Stimulated activated CD4-positive, alpha-beta T cell treated with anti-CD3 and anti-CD28 coated beads, Interleukin-1b, Interleukin-23, amount 100 ng/mL, for 48 hours (primary cell): ENCODE measurements at places on chromosomes 7 and 10.
A peak's percentile ranks its signal among the peaks of the same experiment; 100 is the strongest.

DNA sequence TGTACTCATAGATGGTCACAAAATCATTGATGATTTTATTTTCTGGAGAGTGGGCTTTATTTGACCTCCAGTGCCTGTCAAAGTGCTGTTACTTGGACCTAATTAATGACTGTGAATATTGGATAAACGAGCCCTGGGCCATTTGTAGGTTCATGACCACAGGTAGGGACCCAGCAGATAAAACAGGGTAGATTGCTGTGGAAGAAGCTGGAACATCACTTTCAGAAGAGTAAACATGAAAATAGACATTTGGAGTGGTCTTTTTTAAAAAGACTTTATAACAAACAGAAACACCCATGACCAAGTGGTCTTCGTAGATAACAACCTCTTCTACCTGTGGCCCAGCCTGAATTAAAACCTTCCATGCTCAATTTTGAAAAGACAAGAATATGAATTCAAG is 472.8 kb upstream of the MKI67 start:
- DNase-seq = no peak

DNA sequence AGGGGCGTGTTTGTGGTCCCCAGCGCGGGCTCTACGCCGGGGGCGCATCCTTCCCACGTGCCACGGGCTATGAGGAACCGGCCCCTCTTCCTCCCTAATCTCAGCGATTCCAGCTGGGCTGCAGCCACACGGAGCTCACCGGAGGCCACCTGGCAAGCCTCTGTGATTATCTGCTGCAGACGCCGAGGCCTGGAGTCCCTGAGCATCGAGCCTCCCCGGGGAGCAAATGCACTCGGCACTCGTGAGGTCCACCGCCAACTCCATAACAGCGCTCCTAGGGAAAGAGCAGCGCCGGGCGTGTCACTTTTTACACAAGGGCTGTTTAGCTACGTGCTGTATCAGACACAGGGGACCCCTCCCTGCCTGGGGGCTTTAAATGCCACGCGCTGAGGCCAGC is 101.2 kb downstream of the DYNC2I1 start:
- no peak for DNase-seq

DNA sequence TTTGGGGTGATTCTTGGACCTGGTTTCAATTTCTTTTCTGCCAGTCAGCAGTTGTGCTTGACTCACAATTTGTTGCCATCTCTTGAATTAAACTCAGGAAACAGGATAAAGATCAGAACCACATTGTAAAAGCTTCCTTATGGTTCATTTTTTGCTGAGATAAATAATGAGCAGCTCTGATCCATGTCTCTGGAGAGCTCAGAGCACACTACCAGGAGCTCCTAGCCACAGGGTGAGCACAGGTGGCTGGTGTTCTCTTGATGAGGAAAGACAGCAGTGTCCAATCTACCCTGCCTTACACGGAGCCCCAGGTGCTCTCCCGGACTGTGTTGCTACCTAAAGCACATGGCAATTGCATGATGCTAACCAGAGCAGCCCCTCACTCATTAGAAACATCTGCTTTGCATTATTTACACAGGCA is 17.2 kb upstream of the FAM170B start:
- no peak for DNase-seq

GRCh38 chr10:25206693-25207414 is 32.1 kb downstream of the GPR158 start:
- no peak for DNase-seq

- no peak for DNase-seq
Observed at GRCh38 chr10:26650406-26650805, 47.1 kb upstream of the PDSS1 start.

- DNase-seq = no peak
Observed at GRCh38 chr10:29120216-29120615, 168.7 kb upstream of the LYZL1 start.

- no peak for DNase-seq
Observed at GRCh38 chr10:6398399-6398798, 181.7 kb downstream of the PRKCQ start.

DNA sequence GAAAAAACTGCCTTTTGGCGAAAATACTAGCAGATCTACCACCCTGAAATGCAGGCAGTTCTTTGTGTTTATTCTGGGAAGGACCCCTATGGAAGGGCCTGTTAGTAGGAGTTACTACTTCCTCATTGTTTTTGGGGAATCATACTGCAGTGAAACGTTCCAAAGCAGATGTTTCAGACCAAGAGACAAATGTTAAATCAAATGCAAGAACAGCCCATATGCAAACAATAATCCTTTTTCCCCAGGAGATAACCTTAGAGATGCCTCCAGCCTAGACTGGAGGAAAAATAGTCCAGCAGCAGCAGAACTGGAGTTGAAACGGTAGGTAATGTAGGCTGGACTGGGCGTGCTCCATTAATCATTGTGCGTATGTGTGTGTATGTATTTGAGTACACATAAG is 65.9 kb upstream of the VWDE start:
- no peak for DNase-seq

- no peak for DNase-seq
Observed at GRCh38 chr7:36130236-36130945, 22.7 kb upstream of the EEPD1 start.

GRCh38 chr7:90269163-90269562 is 24.2 kb downstream of the CFAP69 start:
- no peak for DNase-seq

DNA sequence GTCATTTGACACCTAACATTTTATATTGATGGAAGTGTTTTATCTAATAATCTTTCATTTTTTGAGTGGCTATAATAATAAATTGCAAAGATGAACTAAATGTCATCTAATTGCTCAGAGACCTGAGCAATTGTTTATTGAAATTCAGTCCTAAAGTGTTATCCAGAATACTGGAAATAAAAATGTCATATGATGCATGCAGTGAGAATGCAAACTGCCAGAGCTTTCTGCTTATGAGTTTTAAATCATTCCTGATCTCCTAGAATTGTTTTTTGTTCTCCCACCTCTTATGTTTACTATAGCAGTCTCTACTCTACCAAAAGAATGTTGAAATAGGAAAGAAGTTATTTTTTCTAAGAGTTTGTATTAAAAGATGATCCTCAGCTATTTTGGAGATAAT is 116.7 kb downstream of the FOXP2 start:
- no peak for DNase-seq

GRCh38 chr10:106746868-106747267 is 417.6 kb downstream of the SORCS1 start:
- no peak for DNase-seq

DNA sequence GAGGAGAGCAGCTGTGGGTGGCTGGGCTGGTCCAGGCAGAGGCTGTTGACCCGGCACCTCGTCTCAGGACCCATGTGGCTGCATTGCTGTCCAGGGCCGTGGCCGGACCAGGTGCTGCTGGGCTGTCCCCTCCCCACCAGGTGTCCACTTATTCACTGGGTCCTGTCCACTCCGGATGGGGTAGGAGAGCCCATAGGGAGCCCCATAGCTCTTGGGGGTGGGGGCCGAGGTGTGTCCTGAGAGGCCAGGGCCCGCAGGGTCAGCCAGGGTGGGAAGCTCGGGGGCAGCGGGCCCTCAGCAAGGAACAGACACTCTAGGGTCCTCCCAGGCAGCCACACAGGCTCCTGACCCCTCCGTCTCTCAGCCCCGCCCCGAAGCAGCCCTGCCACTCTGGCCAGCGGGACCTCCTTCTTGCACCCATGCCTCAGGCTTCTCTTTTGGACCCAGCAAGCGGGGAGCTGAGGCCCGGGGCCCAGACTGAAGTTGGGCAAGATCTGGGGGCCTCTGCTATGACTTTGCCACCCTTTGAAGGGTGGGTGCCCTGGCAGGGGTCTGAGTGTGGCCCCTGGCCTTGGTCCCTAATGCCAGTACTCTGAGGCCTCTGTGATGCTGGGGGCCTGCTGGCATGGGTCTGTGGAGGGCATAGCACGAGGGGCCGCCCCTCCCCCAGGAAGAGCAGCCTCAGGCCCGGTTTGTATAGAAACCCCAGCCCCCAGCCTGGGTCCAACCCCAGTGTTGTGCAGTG is 86.4 kb downstream of the NKX6-2 start:
- DNase-seq = no peak

DNA sequence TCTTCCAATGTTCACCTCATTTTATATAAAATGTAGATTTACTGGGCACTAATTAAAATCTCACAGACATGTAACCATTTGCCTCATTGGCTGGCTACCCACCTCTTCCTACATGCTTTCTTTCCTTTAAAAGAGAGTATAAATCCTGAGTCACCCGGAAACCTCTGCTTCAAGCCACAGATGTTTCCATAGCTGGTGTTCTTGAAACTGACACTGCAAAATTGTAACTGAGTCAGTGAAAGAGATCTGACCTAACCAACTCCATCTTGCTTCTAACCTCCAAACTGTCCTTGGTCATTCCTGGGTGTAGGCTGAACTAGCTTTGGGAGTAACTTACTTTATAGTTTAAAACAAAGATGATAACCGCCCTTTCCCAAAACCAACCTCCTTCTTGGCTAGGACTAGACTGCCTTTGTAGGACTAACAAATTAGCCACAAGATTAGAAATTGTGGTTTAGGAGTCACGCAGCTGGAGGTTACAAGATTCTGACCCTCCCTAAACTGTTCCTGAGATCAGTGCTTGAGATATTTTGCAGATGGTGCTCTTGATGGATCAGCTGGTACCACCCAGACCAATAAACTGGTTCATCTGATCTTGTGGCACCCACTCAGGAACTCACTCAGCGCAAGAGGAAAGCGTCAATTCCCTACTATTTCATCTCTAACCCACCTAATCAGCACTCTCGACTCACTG is 33.5 kb downstream of the SVOPL start:
- no peak for DNase-seq

GRCh38 chr10:58064714-58065528 is 202.8 kb downstream of the IPMK start:
- peak; percentile 2 for DNase-seq

GRCh38 chr10:121339114-121339513 is 259.1 kb downstream of the FGFR2 start:
- DNase-seq = no peak

DNA sequence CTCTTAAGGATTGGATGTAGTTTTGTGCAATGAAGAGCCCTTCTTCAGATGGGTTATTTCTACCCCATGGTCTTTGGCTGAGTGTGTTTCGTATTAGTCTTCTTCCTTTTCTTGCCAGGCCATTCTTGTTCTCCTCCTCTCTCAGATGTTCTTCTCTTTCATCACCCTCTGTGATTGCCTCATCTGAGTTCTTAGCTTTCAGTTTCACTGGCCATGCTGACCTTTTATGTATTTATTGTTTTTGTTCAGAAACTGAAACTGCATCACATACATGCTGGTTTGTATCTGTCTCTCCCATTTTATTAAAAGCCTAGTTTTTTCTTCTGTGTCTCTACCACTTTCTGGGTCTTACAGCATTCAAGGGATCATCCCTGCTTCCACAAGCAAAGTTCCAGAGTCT is 21.7 kb upstream of the PCGF5 start:
- DNase-seq = no peak

GRCh38 chr10:117535298-117536071 is 7.1 kb upstream of the EMX2 start:
- no peak for DNase-seq

- no peak for DNase-seq
Observed at GRCh38 chr10:6103591-6103990, 14.8 kb downstream of the RBM17 start.

DNA sequence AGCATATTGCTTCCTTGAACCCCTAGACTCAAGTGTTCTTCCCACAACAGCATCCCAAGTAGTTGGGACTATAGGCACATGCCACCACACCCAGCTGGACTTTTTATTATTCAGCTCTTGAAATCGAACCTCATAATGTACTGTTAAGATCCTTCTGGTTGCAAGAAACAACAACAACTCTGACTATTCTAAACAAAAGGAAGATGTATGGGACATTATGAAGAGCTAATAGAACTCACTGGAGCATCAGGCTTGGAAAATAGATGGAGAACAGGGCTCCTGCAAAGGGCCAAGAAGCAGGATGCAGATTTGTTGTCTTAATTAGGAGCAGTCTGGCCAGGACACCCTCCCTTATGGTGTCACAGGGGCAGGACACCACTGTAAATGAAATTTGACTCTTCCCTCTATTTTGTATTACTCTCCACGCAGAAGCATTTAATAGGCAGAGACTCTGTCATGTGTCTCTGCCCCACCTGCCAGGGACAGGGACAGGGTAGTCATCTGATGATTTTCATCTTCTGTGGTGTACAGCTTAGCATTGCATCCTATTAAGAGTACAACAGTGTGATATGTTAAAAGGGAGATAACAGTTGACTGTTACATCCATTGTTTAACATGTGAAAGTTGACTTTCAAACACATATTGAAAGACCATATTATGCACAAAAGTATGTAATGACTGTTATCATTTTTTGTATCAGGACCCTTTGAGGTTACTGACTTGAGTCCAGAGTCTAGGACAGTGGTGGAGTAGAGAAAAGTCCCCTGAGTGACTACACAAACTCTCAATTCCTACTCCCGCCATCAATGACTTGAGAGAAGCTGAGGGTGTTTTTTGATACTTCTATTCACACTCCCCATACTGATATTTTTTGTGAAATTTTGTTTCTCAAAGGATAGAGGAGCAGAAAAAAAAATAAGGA is 157.3 kb downstream of the LRRC4 start:
- DNase-seq = peak; percentile 28

DNA sequence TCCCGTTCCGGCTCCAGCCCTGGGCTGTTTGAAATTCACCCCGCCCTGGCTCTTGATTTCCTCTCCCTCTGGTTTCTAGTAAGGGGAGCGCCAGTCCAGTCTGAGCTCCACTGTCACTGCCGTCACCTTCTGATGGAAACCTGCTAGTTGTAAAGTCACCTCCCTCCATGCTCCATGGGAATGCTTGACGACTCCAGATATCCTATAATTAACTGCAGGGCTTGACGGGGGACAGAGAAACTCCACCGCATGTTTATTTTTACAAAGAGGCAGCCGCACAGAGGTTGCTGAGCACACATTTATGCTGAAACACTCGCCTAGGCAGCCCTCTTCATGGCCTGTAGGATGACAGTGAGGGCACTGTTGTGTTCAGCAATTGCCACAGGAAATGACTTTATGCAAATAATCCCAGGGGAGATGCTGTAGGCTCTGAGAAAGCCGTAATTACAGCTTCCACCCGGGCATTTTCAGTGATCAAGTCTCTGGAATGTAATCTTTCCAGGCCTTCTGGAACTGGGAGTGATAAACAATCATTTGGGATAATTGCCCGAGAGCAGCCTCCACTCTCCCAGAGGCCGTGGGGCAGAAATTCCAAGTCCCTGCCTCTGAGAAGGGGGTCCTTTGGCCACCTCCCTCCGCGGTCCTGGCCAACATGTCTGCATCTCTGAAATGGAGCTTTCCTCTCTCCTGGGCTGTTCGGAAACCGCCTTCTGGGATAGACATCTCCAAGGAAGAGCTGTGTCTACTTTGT is 300.5 kb downstream of the KLF6 start:
- no peak for DNase-seq

GRCh38 chr10:78752221-78752620 is 316.5 kb upstream of the ZMIZ1 start:
- no peak for DNase-seq

DNA sequence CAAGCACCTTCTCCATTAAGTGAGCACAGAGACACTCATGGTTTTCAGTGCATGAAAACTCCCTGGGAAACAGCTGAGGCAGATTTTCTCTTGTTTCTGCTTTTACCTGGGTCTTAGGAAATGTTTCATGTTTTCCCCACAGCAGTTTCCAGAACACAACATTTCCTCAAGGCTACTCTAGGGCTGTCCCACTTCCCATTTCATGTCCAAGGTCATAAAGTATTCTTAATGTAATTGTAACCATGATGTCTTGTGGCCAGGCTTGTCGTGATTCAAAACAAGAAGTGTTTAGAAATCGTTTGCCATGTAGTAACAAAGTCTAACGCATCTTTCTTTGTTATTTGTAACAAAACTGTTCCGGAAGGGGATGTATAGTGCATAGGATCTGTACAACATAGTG is 83.8 kb upstream of the NRP1 start:
- no peak for DNase-seq
